HepG2 (cell line): ENCODE measurements at places on chromosomes 11 and 22. TPM values are rescaled to one million over a fixed set of nuclear protein-coding genes. Genes with fewer than 3 reads are reported as not detected.

GRCh38 chr11:128269466-128269865 is 317.9 kb downstream of the ETS1 start:
- no peak for DNase-seq

DNA sequence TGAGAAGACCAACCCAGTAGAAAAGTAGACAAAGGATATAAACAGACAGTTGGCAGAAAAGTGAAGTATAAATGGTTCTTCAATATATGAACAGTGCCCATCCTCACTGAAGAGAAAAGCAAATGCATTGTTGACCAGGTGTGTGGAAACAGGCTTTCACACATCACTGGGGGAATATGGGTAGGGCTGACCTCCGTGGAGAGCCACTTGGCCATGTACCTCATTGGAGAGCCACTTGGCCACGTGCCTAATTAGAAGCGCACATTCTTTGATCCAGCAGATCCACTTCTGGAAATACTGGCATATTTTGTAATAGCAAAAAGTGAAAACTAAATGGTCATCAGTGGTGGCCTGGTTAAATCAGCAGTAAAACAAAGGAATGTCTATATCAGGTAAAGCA is 43.2 kb downstream of the PPP6R3 start:
- no peak for DNase-seq

Gene MAJIN
- total RNA-seq, result not detected in 2 replicates

Gene ARL14EP
- 15.4 and 21.7 TPM in 2 replicates for total RNA-seq

Gene AGBL2
- 0.67 and 1.6 TPM in 2 replicates for total RNA-seq

DNA sequence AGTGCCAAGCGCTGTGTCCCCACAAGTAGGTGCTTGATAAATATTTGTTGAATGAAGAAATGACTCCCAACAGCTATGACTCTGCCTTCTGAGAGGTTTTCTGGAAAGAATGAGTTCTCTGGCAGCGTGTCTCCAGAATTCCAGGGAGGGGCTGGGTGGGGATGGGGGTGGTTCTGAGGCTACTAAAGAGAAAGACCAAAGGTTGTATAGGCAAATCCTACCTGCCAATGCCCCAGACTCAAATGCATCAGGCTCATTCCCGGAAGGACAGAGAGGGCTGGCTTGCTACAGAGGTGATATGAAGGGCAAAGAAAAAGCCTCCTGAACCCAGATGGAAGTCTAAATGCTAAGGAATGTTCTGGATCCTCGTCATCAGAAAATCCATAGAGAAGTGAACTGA is 1.9 kb downstream of the DUSP18 start:
- no peak for DNase-seq

Gene ZNRF3
- total RNA-seq, result 17.6 and 36.7 TPM in 2 replicates

DNA sequence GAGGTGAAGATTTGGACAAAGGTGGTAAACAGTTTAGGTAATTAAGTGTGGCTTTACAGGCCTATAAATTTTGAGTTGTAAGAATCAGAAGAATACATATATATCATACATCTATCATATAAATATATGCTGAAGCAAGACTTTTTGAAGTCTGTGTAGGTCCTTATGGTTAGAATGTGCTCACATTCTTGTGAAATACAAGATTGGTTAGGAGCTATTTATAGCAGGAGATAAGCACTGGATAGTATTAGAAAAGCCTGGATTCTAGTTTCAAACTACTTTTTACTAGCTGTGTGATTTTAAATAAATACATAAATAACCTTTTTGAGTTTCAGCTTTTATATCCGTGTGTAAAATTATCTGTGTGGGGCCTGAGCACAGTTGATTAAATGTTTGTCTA is 42.3 kb downstream of the ANKRD42 start:
- no peak for DNase-seq

Gene MUC5AC
- total RNA-seq, result not detected in 2 replicates

- no peak for DNase-seq
These were observed 96.1 kb downstream of the SYT9 start for GRCh38 chr11:7347611-7348431.

Gene RBX1
- 84.9 and 111 TPM in 2 replicates for total RNA-seq

DNA sequence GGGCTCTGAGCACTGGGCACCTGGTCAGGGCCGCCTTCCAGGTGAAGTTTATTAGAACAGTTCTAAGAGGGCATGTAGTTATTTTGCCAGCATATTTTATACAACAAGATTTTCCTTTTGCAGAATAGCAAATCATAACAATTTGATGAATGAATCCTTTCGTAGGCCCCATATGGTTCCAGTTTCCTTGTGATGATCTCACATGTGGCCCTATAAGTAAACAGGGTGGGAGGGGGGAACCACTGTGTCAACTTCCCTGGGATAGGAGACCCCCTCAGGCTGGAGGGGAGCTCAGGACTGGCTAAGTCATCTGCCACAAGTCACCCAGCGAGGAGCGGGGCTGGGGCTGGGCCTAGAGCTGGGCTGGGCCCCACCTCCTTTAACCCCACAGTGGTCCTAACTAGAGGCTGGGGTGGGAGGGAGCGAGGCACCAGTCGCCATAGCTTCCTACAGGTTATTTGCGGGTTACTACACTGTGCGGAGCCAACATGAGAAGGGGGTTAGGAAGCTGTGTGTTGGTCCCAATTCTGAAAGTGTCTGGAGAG is 4.2 kb downstream of the FBLN1 start:
- DNase-seq, result no peak

- no peak for DNase-seq
These were observed 28.0 kb upstream of the ZC3H12C start for GRCh38 chr11:110065189-110065588.

DNA sequence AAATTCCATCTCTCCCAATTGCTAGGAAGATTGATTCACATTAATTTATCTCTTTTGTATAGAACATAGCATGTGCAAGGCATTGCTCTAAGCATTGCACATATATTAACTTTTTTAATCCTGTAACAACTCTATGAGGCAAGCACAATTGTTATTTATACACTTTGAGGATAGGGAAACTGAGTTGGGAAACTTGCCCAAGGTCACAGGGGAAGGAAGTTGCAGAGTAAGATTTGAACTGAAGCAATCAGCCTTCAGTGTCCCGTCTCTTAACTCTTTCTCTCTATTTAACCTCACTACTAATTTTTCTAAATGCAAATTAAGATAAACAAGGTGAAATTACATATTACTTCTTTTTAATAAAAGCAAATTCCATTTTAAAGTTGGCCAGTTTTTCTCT is 22.2 kb downstream of the OR56B4 start:
- DNase-seq, result no peak

DNA sequence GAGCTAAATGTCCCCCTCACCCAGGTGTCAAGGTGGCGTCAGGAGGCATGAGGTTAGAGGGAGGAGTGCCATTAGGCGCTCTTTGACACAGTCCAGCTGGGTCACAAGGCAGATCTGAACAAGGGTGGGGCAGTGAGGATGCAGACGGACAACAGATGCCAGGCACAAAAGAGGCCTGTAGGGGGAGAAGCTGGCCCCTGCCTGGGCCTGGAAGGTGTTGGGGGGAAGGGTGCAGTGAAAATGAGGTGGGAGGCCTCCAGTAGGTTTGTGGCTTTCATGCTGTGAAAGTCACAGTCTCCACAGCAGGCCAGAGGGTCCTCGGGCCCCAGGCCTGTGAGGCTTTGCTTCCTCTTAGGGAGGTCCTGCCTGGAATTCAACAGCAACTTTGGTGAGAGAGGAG is 85.0 kb upstream of the PLET1 start:
- no peak for DNase-seq

- DNase-seq, result no peak
These were observed 68.3 kb upstream of the NAV2 start for GRCh38 chr11:19644316-19644715.

Gene SHANK2
- 10.2 and 10.5 TPM in 2 replicates for total RNA-seq

Gene KCNK7
- not detected in 2 replicates for total RNA-seq

DNA sequence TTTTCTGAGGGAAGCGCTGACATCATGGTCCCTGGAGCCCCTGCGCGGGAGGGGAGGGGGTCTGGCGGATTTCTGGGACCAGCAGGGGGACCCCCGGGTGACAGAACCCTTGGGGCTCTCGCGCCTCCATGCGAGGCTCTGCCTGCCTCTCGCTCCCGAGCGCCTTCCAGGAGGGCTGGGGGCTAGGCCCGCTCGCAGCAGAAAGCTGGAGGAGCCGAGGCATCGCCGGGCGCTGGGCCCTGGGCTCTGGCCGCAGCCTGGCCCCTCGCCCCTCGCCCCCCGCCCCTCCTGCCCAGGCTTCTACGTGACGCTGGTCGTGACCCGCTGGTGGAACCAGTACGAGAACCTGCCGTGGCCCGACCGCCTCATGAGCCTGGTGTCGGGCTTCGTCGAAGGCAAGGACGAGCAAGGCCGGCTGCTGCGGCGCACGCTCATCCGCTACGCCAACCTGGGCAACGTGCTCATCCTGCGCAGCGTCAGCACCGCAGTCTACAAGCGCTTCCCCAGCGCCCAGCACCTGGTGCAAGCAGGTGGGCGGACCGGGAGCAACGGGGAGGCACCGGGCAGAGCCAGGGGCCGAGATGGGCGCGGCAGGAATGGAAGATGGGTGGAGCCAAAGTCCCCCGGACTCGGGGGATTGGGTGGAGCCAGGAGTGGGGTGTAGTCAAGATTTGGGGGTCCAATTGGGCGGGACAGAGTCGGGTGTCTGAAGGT is 5.4 kb downstream of the BEST1 start:
- no peak for DNase-seq

DNA sequence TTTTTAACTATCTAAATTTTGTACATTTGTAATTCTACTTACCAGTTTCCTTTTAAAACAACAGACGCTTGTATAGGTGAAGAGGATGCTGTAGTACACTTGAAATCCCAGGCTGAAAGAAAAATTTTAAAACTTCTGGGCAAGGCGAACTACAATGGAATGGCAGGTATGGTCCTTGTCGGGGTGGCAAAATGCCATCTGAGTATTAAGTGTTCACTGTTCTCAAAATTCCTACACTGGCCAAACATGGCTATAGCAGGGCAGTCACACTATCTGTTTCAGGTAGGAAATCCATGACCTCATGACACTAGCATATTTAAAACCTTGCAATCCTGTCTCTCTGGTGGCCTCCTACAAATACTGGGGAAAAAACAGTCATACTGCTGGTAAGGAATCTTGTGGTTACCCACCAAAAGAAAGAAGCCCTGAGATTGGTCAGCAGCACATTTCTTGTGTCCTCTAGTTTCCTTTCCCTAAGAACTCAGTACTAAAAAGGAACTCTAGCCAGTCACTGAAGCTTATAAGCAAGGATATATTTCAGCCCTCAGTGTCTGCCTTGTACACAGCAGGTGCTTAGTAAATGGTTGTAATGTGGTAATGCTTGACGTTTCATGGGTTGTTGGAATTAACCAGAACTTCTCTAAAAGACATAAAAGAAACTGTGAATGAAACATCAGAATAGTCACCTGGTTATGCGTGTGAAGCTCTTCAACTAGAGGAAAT is 5.2 kb upstream of the ZC3H12C start:
- DNase-seq, result no peak

DNA sequence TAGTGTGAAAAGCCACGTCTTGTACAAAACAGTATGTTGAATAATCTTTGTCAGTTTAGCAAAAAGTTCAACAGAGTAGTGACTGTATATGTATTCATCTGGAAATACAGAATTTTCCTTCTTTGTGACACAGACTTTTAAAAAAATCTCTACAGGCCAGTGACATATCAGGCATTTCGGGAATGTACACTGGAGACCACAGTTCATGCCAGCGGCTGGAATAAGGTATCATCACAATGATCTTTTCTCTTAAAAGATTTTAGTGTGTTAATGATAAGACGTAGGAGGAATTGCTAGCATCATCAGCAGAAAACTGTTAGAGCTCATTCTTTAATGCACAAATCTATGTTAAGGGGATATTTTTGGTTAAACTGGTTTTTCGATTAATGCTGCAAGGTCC is 57.4 kb downstream of the BCL2L13 start:
- DNase-seq, result no peak

- no peak for DNase-seq
These were observed 452.6 kb downstream of the NELL1 start for GRCh38 chr11:21121991-21122390.

- no peak for DNase-seq
These were observed 16.9 kb upstream of the SLCO2B1 start for GRCh38 chr11:75133976-75134375.

GRCh38 chr22:24580276-24580675 is 12.6 kb downstream of the LRRC75B start:
- DNase-seq, result no peak

Gene OSBPL5
- not detected in 2 replicates for total RNA-seq

Gene RAG1
- total RNA-seq, result 0.14 and 0.15 TPM in 2 replicates

Gene CNTF
- total RNA-seq, result 1.5 and 2.3 TPM in 2 replicates

DNA sequence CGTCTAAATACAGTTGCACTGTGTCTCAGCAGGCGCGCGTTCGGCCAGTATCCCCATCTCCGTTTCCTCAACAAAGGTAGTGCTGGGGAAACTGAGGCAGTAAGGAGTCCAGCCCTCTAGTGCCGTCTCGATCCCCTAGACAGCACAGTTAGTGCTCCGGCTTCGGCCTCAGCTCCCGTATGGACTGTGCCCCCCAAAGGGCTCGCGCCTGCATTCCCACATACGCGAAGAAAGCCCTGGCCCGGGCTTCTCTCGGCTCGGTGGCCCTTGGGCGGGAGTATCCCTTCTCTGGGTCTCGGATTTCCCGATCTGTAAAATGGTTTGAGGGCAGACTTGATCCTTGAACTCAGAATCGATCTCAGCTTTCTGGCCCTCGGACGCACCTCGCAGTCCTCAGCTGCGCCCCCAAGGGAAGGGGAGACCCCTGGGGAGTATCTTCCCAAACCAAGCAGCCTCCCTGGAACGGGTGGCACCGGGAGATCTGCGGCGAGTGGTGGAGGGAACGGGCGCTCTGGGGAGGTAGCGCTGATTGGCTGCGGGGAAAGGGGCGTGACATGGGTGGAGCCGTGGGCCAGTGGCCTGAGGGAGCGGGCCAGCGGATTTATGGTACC is 759 bp upstream of the PEX16 start:
- peak; percentile 63 for DNase-seq

Gene OR51I1
- not detected in 2 replicates for total RNA-seq

DNA sequence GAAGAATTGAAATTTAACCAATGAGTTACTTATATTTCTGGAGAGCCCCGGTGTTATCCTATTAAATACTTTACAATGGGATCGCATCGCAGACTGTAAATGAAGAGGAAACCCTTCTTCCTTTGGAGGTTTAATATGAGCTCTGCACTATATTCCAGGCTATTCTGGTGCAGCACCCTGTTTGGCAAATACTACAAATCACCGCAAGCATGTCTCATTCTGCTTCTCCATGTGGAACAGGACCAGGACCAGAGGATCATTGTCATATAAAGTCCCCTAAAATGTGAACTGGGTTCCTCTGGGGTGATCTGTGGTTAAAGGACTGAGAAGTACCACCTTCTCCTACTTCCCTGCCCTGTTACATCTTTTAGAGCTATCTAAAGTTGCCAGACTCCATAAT is 703.7 kb downstream of the DLG2 start:
- DNase-seq, result no peak
